Kidney capillary endothelial cell (primary cell): ENCODE measurements at places on chromosomes 16 and 17.

DNA sequence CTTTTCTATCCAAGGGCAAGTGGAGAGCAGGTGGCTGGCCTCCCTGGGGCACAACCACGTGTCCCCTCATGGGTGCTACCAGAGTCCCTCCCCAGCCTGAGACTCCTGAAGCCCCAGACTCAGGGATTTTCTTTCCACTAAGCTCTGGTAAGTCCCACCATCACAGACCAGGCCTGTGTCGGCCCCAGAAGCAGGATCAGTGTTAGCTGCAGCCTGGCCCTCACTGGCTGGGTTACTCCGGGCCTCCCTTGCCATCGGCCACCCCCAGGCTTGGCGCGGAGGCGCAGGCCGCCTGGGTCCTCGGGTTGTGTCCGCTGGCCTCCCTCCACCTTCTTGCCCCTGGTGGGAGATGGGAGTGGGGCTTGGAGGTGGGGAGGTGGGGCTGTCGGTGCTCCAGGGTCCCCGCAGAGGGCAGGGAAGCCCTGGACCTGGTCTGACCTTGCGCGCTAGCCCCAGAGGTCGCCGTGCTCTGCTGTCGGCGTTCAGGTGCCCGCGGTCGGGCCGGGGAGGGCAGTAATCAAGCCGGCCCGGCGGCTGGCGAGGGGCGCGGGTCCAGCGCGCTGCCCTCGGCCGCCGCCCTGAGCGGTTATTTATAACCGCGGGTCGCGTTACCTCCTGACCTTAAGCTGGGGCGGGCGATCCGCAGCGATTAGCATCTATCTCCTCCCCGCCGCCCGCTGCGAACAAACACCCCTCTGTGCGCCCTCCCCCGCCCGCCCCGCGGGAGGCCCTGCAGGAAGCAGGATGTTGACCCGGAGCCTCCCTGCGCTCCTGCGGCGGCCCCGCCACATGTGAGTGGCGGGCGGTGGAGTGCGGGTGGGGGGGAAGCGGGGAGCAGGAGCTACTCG, 78.1 kb upstream of the TOB1 start:
- peak; percentile 26 for DNase-seq

GRCh38 chr17:182050-182751, 751 bp upstream of the DOC2B start:
- no peak for DNase-seq

DNA sequence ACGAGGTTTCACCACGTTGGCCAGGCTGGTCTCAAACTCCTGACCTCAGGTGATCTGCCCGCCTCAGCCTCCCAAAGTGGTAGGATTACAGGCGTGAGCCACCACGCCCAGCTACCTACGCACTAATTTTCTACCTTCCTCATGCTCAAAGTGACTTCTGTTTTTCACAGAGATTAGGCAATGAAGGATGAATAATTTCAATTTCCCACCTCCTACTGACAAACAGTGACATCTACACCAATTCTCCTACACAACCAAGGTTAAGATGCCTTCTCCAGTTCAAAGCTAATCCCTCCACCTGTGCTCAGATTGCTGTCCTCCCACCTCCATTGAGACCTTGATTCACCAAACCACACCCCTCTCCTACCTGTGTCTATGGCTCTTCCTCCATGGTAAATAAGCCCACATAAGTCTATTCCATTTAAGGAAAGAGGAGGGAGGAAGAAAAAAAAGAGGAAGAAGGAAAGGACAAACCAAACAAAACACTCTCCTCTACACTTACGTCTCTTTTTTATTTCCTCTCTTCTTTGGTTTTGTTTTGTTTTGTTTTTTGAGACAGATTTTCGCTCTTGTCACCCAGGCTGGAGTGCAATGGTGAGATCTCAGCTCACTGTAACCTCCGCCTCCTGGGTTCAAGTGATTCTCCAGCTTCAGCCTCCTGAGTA, 5.5 kb upstream of the MED11 start:
- no peak for DNase-seq

GRCh38 chr17:62581764-62582163, 45.7 kb upstream of the MRC2 start:
- DNase-seq, result no peak

GRCh38 chr17:11553135-11553534, 45.1 kb upstream of the DNAH9 start:
- no peak for DNase-seq

DNA sequence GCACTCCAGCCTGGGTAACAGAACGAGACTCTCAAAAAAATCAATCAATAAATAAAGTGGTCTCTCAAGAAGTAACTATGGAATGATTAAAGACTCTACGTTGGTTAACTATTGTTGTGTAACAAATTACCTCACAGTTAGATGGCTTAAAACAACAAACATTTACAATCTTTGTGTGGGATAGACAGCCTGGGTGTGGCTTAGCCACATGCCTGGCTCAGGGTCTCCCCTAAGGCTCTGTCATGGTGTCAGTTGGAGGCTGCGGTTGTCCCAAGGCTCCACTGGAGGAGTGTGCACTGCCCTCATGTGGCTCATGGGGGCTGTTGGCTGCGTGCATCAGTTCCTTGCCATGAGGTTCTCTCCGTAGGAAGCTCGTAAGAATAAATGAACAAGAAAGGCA, 294.5 kb downstream of the SNX29 start:
- no peak for DNase-seq
